ENCODE measurements at places on chromosomes 5 and 9. TPM values are rescaled to one million over a fixed set of nuclear protein-coding genes. Genes with fewer than 3 reads are reported as not detected.

PCDHGA2 gene
- not detected for total RNA-seq

DND1 gene
- total RNA-seq, result 3.7 TPM

CFAP77 gene
- not detected for total RNA-seq

ZBTB43 gene
- 66.2 TPM for total RNA-seq

C9orf50 gene
- total RNA-seq, result not detected

FOXD4L3 gene
- not detected for total RNA-seq

LHX2 gene
- not detected for total RNA-seq

NFIB gene
- not detected for total RNA-seq

NUTM2F gene
- total RNA-seq, result not detected

EDIL3 gene
- total RNA-seq, result not detected

OTP gene
- 0.19 TPM for total RNA-seq

DNA sequence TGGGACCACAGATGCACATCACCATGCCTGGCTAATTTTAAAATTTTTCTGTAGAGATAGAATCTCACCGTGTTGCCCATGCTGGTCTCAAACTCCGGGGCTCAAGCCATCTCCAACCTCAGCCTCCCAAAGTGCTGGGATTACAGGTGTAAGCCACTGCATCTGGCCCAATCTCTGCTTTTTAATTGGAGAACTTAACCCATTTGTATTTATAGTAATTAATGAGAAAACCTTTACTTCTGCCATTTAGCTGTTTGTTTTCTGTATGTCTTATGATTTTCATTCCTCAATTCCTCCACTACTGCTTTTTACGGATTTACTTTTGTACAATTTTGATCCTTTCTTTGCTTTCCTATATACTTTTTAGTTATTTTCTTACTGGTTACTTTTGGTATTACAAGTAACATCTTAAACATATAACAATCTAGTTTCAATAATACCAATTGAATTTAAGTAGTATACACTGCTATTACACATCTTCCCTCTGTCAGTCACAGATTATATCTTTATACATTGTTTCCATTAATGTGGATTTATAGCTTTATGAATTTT is 26.1 kb downstream of the RALGDS start:
- no peaks in the 10 kb centered on the region for H3K27me3 ChIP-seq
- no peaks in the 10 kb centered on the region for H3K4me1 ChIP-seq
- H3K36me3 ChIP-seq, result peaks cover 32% of the 10 kb centered on the region
- DNase-seq, result no peak
- H3K27ac ChIP-seq, result peak overlapping the region; percentile 85

DNA sequence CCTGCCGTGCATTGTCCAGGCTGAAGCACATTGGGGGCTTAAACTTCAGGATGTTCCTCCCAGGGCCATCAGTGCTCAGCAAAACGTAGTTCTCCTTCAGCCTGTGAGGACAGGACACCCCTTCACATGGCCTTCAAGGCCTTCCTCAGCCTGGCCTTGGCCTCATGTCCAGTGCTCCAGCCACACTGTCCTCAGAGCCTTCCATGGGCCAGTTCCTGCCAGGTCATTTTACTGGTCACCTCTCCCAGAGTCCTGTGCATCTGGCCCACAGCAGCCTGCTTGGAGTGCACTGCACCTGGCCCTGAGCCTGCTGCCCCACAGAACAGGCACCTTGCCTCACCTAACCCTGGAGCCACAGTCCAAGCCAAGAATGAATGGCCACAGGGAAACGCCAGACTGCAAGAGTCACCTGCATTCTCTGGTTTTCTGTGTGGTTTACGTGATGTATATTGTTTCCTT is 8.7 kb downstream of the HNRNPAB start:
- peaks cover 46% of the 10 kb centered on the region for H3K4me1 ChIP-seq
- no peaks in the 10 kb centered on the region for H3K27me3 ChIP-seq
- no peak overlapping the region for H3K4me3 ChIP-seq

DNA sequence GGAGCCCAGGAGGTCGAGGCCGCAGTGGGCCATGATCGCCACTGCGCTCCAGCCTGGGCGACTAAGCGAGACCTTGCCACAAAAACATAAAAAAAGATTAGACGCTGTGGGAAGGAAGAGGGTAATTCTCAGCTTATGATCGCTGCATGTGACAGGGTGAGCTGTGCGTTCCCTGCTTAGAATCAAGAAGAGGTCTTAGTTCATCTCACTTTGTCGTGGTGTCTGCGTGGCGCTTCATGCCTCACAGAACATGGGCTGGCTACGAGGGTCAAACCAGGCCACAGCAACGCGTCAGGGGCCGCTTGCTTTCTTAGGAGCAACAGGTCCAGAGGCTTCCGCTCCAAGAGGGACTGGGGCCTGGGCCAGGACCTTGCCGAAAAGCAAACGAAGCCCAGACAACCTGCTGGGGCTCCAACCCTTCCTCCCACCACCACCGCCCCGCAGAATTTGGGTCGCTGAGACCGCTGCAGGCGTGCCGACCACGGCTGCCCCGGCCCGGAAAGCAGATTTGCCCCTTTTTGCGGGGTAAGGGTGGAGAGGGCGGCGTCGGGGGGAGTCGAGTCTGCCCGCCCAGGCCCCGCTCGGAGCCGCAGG is 10.0 kb upstream of the GRIN1 start:
- peak overlapping the region; percentile 92 for H3K4me3 ChIP-seq
- no peaks in the 10 kb centered on the region for H3K27me3 ChIP-seq
- H3K36me3 ChIP-seq, result peaks cover 2% of the 10 kb centered on the region
- peak; percentile 27 for DNase-seq
- peak overlapping the region; percentile 72 for H3K27ac ChIP-seq

DNA sequence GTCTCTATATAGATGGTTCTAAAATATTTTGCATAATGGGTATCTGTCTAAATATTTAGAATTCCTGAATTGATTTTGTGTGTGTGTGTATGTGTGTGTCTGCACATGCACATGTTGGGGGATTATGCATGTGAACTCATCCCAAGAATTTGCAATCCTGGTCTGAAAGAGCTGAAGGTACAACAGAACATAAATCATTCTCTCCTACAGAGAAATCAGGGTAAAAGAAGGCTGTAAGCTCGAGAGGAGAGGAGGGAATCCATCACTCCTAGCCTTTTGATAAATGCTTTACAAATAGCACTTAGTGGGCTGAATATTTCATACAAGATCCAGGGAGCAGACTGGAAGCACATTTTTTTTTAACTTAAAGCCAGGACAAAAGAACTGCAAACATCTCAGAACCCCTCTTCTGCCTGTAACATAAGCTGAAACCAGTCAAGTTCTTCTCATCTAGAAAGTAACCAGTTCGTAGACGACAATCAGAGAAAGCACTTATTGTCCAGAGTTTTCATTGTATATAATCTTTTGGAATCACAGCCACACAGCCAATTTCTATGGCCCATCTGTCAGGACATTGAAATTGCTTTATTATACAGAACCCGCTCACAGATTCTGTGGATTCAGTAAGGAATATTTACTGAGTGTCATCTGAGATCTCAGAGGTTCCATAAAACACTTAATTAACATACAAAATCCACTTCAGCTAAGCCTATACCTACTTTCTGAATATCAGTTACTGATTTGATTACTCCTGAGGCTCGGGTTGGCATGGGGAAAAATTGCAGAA is 541.4 kb upstream of the ZNF462 start:
- H3K36me3 ChIP-seq, result no peaks in the 10 kb centered on the region
- H3K4me3 ChIP-seq, result no peak overlapping the region
- no peaks in the 10 kb centered on the region for H3K4me1 ChIP-seq
- no peak overlapping the region for H3K27ac ChIP-seq
- no peak for DNase-seq

GRCh38 chr9:94945197-94946144 is 219.0 kb downstream of the AOPEP start:
- H3K27me3 ChIP-seq, result no peaks in the 10 kb centered on the region
- no peak for DNase-seq
- H3K4me1 ChIP-seq, result peaks cover 10% of the 10 kb centered on the region
- H3K36me3 ChIP-seq, result no peaks in the 10 kb centered on the region
- H3K27ac ChIP-seq, result no peak overlapping the region

DNA sequence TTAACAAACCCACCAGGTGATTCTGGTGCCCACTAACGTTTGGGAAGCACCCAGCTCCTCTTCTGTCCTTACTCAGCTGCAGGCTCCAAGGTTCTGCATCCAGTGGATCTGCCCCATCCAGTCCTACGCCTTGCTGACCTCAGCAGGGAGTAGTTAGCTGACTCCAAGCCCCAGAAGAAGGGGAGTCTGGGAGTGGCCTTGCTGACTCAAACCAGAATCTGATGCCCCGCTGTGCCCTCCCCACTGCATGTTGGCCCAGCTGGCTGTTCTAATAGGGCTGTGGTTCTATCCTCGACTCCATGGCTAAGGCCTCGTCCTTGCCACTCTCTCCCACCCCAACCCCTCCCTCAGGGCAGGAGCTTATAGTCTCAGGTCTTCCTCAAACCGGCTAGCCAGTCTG is 136.3 kb downstream of the TTLL11 start:
- H3K36me3 ChIP-seq, result no peaks in the 10 kb centered on the region
- H3K4me1 ChIP-seq, result peaks cover 8% of the 10 kb centered on the region
- no peaks in the 10 kb centered on the region for H3K27me3 ChIP-seq
- DNase-seq, result no peak
- no peak overlapping the region for H3K27ac ChIP-seq

DNA sequence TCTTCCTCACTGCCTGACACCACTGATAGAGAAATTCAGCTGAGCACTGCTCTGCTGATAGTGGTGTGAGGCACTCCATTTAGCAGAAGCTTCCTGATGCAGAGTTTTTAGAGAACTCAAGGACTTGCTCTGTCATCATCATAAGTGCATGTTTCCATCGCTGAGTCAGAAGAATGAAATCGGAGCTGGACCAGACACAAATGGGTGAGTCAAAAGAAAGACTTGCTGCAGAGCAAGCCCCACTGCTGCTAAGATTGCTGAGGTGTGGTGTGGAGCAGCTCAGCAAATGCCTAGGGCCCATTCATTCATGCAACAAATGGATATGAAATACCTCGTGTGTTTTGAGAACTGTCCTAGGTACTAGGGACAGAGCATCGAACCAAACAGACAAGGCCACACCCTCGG is 410.2 kb upstream of the SLC30A5 start:
- no peaks in the 10 kb centered on the region for H3K4me1 ChIP-seq
- H3K36me3 ChIP-seq, result no peaks in the 10 kb centered on the region
- no peak for DNase-seq
- no peak overlapping the region for H3K4me3 ChIP-seq
- H3K27me3 ChIP-seq, result peaks cover 5% of the 10 kb centered on the region

- H3K36me3 ChIP-seq, result peaks cover 11% of the 10 kb centered on the region
- no peaks in the 10 kb centered on the region for H3K27me3 ChIP-seq
- no peak overlapping the region for H3K27ac ChIP-seq
- peaks cover 31% of the 10 kb centered on the region for H3K4me1 ChIP-seq
Measured at GRCh38 chr5:40202814-40203440, 476.8 kb upstream of the PTGER4 start.

DNA sequence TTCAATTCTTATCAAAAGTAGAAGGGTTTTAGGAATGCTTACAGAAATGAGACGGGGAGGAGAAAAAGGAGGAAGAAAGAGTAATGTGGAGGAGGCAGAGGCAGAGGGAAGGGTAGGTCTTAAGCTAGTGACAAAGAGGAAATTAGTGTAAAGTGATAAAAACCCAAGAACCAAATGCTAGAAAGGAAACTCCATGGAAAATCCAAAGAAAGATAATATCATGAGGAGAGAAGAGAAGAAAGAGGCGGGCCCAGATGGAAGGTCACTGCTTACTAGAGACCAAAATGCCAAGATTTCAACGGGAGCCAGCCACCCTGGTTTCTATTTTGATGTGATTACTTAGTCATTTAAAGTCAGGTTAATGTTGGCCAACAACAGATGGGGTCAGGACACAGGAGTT is 68.6 kb upstream of the IL12B start:
- no peaks in the 10 kb centered on the region for H3K36me3 ChIP-seq
- H3K27me3 ChIP-seq, result peaks cover 19% of the 10 kb centered on the region
- H3K27ac ChIP-seq, result no peak overlapping the region
- no peaks in the 10 kb centered on the region for H3K4me1 ChIP-seq

DNA sequence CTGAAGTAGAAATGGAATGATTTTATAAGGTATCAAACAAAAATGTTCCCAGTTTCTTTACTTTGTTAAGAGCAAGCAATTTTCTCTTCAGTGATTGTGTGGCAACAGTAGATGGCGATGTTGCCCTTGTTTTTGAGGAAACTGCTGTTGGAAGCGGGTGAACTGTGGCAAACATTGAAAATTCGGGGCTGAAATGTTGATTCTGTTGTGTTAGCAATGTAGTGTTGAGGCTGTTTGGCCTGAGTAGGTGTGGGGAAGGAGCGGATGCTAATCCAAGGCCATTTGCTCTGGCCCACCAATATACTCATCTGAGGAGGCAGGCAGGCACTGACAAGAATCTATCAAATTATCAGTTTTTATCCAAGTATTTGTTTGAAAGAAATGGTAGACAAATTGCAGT is 129.8 kb downstream of the SLC12A2 start:
- DNase-seq, result peak; percentile 48
- H3K27me3 ChIP-seq, result no peaks in the 10 kb centered on the region
- no peak overlapping the region for H3K27ac ChIP-seq

DNA sequence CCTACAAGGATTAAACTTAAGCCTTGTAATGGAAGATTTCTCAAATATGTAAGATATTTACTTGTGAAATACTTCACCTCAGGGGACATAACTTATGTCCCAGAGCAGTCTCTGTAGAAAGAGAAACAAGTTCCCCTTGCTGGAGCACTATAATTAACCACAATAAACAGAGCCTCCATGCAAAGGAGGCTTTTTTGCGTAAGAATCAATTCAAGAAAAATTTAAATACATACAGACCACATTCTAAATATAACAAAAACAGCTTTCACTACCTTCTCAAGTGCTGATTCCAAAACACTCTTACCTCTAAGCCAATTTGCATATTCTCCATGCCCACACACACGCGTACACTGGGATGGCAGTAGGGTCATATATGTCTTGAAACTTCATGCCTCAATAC is 30.7 kb upstream of the CCNB1 start:
- no peak overlapping the region for H3K27ac ChIP-seq
- no peaks in the 10 kb centered on the region for H3K4me1 ChIP-seq
- H3K4me3 ChIP-seq, result no peak overlapping the region
- no peak for DNase-seq

GRCh38 chr5:141437221-141437620 is 6.9 kb downstream of the PCDHGA12 start:
- H3K27me3 ChIP-seq, result peaks cover 30% of the 10 kb centered on the region
- H3K36me3 ChIP-seq, result peaks cover 10% of the 10 kb centered on the region
- no peak for DNase-seq

DNA sequence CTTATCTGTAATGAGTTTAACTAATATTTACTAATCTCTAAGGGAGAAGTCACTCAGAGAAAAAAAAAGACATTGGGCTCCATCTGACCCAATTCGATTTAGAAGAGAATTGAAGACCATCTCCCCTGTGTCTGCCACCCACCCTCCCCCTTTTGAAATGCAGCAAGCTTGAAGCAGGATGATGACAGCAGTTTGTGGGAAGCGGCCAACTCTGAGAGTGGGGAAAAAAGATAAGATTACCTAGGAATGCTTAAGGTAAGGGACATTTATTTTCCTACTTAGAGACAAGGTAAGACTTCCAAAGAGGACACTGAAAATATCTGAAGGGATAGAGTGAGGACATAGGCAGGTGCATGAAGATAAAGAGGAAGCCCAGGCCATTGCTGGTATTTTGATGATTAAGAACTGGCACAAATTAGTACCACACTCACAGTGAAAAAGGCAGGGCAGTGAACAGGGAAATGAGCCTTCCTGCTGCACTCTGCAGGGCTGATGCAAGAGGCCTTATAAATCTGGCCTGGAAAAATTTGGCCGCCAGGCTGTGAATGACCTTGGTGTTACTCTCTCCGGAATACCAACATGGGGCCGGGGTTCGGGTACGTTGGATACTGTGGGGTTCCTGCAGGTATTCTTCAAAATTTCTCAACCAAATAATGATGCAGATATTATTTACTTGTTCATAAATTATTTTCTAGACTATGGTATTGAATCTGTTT is 42.3 kb downstream of the HTR1A start:
- no peaks in the 10 kb centered on the region for H3K27me3 ChIP-seq
- H3K27ac ChIP-seq, result no peak overlapping the region
- H3K4me3 ChIP-seq, result no peak overlapping the region
- DNase-seq, result no peak

- DNase-seq, result no peak
- no peak overlapping the region for H3K4me3 ChIP-seq
- peaks cover 5% of the 10 kb centered on the region for H3K4me1 ChIP-seq
- H3K27ac ChIP-seq, result no peak overlapping the region
Measured at GRCh38 chr5:139100825-139101224, 97.3 kb downstream of the SIL1 start.

Measured in activated T-cell treated with anti-CD3 and anti-CD28 coated beads, Interleukin-2, amount 50 U/mL, for 72 hours (primary cell).